Stimulated activated CD8-positive, alpha-beta memory T cell treated with anti-CD3 and anti-CD28 coated beads, Interleukin-15, amount 100 ng/mL, for 24 hours (primary cell): ENCODE measurements at places on chromosomes 4 and X.

- no peak for DNase-seq
Measured at GRCh38 chr4:155694100-155694785, 27.6 kb downstream of the GUCY1A1 start.

DNA sequence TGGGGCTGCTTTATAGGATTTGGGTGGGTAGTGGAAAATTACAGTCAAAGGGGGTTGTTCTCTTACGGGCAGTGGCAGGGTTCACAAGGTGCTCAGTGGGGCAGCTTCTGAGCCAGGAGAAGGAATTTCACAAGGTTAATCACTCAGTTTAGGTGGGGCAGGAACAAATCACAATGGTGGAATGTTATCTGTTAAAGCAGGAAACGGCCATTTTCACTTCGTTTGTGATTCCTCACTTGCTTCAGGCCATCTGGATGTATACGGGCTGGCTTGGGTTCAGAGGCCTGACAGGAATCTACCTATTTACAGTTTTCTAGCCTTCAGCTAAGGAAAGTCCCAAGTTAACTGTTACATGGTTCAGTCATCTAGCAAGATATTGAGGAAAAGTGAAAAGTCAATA, 1003.5 kb downstream of the STPG2 start:
- DNase-seq = no peak

- DNase-seq = no peak
Measured at GRCh38 chrX:68060506-68061205, 372.6 kb downstream of the OPHN1 start.

DNA sequence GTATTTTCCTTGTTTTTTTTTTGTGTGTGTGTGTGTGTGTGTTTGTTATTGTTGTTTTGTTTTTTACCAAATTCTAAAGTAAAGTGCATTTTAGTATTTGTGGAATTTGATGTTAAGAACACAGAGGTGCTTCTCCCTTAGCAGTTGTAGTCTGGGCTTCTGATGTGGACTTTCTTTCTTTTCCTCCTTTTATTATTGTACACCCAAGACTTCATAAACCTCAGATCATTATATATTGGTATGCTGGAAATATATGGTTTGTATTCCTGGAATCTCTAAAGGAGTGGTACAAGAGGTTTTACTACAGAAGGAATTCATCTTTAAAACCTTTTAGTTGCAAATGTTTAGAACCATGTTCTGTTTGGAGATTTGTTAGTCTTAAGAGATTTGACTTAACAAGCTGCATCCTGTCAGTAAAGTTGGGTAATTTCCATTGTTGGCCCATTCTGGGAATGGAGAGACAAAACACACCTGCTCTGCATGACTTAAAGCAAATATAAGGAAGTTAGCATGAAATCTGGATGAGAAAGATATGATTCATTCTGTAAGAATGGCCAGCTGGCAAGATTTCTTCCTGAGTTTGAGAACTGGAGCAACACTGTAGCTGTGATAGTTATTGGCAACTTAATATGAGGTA, 64.0 kb downstream of the SMAD1 start:
- no peak for DNase-seq

GRCh38 chr4:127788517-127788916, 6.4 kb downstream of the HSPA4L start:
- no peak for DNase-seq

DNA sequence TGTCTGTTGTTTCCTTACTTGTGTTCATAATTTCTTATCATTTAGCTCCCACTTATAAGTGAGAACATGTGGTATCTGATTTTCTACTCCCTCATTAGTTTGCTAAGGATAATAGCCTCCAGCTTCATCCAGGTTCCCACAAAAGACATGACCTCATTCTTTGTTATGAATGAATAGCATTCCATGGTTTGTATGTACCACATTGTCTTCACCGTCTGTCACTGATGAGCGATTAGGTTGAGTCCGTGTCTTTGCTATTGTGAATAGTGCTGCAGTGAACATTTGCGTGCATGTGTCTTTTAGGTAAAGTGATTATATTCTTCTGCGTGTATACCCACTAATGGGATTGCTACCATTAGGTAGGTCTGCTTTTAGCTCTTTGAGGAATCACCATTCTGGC, 624.3 kb upstream of the EPHA5 start:
- DNase-seq = no peak
